ENCODE measurements at places on chromosomes 11 and 22. TPM values are rescaled to one million over a fixed set of nuclear protein-coding genes. Genes with fewer than 3 reads are reported as not detected.

SLC35F2 gene
- total RNA-seq = 1.5 TPM

- DNase-seq = no peak
Observed at GRCh38 chr22:41991111-41991510, 7.5 kb upstream of the WBP2NL start.

ANO3 gene
- not detected for total RNA-seq

RAB38 gene
- total RNA-seq = 0.22 TPM

GRCh38 chr11:15113381-15113780 lies 1.3 kb upstream of the INSC start:
- DNase-seq = no peak

THRSP gene
- 2.0 TPM for total RNA-seq

- no peak for DNase-seq
Observed at GRCh38 chr11:113014262-113015097, 53.3 kb downstream of the NCAM1 start.

DNA sequence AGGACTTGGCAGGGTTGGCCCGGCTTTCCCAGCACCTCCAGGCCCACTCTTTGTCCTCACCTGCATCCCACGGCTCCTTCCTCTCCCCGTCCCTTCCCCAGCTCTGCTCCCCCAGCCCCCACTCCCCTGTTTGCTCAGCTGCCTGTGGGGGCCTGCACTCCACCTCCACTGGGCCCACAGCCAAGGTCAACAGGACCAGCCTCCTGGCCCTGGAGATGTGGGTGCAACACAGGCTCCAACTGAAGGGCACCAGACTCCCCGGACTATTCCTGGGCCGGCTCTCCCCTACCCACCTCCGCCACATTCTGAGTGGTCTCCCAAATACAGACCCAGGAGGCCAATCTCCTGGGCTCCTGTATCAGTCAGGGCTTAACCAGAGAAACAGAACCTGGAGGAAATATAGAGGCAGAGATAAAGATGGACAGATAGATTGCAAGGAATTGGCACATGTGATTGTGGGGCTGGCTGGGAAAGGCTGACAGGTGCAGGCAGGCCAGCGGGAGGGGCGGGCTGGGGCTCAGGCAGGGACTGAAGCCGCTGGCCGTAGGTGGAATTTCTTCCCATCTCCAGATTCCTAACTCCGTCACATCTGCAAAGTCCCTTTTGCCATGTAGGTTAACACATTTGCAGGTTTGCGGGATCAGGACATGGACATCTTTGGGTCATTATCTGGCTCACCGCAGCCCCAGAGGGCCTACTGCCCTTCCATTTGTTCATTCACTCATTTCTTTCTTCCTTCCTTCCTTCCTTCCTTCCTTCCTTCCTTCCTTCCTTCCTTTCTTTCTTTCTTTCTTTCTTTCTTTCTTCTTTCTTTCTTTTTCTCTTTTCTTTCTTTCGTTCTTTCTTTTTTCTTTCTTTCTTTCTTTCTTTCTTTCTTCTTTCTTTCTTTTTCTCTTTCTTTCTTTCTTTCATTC lies 45.8 kb upstream of the MYH9 start:
- DNase-seq = no peak

SLC22A8 gene
- total RNA-seq = not detected

GRCh38 chr11:1193326-1194230 lies 29.3 kb upstream of the MUC5B start:
- peak; percentile 60 for DNase-seq

GRCh38 chr11:62755086-62755615 lies 1.2 kb upstream of the ZBTB3 start:
- DNase-seq = no peak

DNA sequence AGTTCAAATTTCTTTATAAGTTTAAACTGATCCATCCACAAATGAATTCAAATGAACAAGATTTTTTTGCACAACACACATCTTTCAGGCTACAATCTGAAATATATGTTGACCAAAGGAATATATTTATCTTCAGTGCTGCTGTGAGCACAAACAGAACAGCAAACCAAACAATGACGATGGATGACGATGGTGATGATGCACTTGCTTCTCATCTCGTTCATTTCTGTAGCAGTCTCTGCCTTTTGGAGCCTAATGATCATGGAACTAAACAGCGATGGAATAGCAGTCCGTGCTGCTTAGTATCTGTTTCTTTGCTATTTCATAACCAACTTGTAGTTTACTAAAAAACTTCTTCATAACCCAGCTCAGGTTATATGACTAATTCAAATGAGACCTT lies 220.7 kb upstream of the BLID start:
- no peak for DNase-seq
